ENCODE measurements at places on chromosomes 3 and 15. TPM values are rescaled to one million over a fixed set of nuclear protein-coding genes. Genes with fewer than 3 reads are reported as not detected.

UBE2E2 gene
- 61.3 TPM for total RNA-seq

CRYGS gene
- total RNA-seq: 0.79 TPM

AHSG gene
- not detected for total RNA-seq

C3orf49 gene
- not detected for total RNA-seq

CTXN2 gene
- not detected for total RNA-seq

STRIT1 gene
- total RNA-seq: not detected

CRABP1 gene
- not detected for total RNA-seq

- DNase-seq: peak; percentile 26
These were observed 182.4 kb upstream of the DPH6 start for GRCh38 chr15:35728219-35728940.

- no peak for DNase-seq
These were observed 576.7 kb downstream of the DIPK2A start for GRCh38 chr3:144548346-144548745.

- DNase-seq: no peak
These were observed 2.5 kb downstream of the GPR87 start for GRCh38 chr3:151314137-151314536.

GRCh38 chr15:70379938-70380883, 282.5 kb upstream of the TLE3 start:
- no peak for DNase-seq

DNA sequence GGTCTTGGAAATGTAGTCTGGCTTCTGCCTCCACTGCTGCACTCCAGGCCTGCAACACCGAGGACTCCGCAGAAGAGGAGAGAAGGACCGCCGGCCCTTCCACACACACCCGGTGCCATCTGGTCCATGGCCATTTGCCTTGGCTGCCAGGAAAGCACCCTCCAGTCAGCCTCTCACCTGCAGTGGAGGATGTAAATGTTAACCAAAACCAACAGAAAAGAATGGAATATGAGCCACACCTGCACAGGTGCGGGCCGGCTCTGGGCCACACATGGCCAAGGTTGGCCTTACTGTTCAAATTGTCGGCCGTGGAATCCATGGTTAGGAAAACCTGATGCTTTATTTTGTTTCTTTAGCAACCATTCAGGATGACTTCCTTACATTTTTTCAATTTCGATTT, 178.3 kb upstream of the C2CD4B start:
- no peak for DNase-seq

DNA sequence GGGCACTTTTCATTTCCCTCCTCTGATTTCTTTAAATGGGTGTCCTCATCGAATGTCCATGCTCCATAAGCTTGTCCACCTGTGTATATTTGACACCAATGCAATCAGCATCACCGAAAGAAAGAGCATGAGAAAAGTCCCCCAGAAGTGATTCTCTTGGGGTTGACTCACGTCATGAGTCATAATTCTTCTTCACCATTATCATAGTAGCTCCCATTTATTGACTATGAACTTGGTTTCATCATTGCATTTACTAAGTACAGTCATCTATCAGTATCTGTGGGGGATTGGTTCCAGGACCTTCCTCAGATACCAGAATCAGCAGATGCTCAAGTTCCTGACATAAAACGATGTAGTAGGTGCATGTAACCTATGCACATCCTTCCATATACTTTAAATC, 372.5 kb upstream of the CFAP20DC start:
- peak; percentile 91 for DNase-seq

DNA sequence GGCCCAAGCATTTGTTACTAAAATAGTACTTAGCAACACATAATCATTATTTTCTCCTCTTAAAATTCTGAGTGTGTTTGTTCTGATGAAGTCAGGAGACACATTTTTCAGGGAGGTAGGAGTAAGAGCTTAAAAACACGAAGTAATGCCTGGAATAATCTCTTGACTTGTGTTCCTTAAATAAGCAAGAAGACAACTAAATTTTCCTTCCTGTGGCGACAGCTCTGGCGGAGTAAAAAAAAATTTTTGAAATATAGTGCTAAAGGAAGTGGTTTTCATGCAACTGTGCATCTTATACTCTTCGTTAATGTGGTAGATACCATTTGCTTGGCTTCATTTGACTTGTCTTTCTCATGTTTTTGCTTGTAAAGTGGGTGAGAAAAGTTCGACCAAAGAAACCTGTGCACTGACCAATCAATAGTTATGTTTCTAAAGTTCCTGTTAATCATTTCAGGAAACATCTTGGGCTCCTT, 11.1 kb upstream of the MBNL1 start:
- no peak for DNase-seq

- peak; percentile 62 for DNase-seq
These were observed 53.6 kb upstream of the MYO5C start for GRCh38 chr15:52349052-52349700.

DNA sequence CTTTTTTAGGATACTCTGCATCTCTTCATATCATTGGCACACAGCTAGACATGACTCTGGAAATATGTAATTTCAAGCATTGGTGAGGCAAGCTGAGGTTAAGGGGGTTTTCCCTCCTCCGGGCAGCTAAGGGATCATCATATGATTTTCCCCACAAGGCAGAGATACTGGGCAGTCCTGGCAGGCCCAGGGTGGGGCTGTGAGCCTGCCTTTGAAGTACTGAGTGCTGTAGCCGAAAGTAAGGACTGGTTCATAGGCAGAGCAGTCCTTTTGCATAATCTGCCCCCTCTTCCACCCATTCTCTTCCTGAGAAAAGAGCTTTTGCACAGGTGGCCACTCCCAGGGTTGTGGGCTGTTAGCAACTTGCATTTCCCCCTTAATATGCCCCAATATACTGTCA, 168.8 kb upstream of the MANF start:
- DNase-seq: no peak

DNA sequence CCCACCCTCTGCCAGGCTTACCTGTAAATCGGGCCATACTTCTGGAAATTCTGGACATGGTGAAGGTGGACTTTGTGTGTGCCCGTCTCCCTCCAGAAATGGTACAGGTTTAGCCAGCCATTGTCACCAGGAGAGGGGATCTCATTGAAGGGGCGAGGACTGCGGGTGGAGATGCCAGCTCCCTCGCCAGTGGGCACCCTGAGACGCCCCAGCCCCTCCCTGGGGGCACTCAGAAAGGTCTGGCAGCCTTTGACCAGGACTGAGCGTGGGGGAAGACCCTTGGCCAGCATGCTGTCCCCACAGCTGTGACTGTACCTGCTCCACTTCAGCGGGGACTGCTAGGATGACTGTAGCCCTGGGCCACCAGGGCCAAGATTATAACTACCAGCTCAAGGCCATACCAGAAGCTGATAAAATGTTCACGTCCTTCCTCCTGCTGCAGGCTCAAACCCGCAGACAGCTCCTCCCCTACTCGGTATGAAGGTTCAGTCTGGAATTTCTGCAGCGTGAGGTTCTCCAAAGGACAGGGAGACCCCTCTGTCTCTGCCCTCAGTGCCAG, at the start of gene CYP11A1:
Gene CYP11A1, minus strand, starts transcription at position 351 of the 559 bp plus-strand sequence. Its CDS starts 61 bp downstream, at position 290.
- DNase-seq: no peak

DNA sequence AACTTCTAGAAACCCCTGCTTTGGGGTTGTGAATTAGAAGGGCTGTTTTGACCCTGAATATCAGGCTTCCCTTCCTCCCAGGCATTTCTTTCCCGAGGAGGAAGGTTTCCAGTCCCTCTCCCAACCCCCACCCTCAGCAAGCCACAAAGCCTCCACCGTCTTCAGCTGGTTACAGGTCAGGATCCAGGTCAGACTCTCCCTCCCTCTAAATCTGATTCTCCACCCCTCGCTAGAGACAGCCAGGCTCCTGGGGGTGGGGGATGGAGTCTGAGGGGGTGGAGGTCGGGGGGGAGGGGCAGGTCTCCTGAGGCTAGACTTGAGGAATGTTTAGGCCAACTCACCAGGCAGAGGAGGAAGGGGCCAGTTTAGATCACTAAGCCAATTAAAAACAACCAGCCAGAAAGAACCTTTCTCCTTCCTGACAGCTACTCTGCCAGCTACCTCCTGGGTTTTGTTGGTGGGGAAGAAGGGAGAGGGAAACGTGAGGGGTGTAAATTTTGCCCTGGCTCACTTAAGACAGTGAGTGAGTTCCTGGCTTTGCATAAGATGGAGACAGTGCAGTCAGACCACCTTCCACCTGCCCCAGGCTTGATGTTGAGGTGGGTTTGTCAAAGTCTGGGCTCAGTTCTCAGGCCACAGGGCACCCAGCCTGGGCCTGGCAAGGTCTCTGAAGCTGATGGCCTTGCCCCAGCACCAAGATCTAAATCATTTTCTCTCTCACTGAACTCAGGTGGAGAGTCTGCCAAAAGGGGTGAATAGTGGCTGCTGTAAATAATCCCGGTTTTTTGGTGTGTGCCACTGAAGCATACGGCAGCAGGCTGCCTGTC, 19.5 kb downstream of the BMF start:
- no peak for DNase-seq

DNA sequence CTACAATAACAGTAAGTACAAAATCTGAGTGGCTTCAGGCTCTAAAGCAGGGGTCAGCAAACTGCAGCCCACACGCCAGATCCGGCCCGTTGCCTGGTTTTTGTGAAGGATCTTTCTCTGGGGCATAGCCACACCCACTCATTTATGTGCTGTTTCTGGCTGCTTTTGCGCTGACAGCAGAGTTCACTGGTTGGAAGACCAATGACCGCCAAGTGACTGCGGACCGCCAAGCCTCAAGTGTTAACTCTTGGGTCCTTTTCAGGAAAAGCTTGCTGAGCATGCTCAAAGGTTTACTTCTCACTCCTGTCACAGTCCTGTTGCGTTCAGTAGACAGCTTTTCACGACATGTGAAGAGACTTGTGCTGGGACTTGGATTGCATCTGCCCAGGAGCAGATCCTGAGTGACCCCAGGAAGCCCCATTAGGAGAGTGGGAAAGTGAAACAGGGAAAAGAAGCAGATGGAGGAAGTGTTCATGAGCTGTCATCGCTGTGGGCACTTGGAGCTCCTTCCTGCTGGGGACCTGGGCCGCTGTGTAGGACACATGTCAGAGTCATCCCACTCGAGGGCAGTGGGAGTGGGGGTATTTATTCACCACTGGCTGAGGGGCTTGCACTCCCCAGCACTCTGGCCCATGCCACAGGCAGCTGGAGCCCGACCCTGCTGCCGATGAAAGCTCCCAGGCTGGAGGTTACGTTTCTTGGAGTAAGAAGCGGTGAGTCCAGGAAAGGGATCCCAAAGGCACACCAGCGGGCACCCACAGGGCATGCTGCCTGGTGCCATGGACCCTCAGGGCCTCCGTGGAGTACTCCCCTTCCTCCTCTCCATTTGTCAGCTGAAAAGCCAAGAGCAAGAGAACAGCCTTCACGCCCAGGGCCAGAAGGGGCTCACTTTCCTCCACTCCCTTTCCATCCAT, 249.1 kb downstream of the PLCL2 start:
- DNase-seq: no peak

- peak; percentile 36 for DNase-seq
These were observed 152.3 kb downstream of the FBN1 start for GRCh38 chr15:48493084-48493762.

DNA sequence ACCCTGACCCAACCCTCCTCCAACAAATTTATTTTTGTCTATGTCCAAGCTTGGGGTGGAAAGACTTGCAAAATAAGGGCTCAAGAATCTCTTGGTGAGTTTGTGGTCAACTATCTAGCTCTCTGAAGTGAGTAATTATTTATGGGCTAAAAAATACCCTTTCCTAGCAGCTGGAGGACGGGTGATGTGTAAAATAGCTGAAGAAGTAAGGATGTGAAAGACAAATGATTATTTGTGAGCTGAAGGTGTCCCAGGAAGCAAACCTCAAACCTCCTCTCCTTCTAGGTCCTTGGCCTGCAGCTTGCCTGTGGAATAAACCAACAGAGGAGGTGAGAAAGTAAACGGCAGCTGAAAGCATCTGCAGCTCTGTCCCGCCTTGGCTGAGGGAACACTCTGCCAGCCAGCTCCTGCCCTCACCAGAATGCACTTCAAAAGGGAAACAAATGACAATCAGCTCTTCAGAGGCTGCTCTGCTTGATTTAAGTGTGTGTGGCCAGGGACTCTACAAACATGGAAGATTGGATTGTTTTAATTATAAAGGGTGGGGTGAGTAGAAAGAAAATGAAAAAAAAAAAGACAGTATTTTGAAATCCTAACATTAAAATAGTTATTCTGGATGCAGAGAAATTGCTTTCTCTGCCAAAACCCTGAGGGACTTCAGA, 60.3 kb downstream of the TM4SF4 start:
- no peak for DNase-seq

All from bronchial epithelial cell (primary cell).